ENCODE measurements at places on chromosomes 2 and 18. TPM values are rescaled to one million over a fixed set of nuclear protein-coding genes. Genes with fewer than 3 reads are reported as not detected.

The ALPI gene
- not detected for total RNA-seq

The NEB gene
- total RNA-seq, result 0.40 TPM

The IL18RAP gene
- not detected for total RNA-seq

The OTOS gene
- total RNA-seq, result not detected

The SEC11C gene
- total RNA-seq, result 28.2 TPM

The TLX2 gene
- not detected for total RNA-seq

The SKA1 gene
- 4.0 TPM for total RNA-seq

The UGT1A10 gene
- total RNA-seq, result not detected

The SERPINB10 gene
- not detected for total RNA-seq

The PARD3B gene
- 26.7 TPM for total RNA-seq

The CEP192 gene
- total RNA-seq, result 22.9 TPM

The GAD1 gene
- total RNA-seq, result not detected

The EHD3 gene
- 25.9 TPM for total RNA-seq

The GRHL1 gene
- total RNA-seq, result 0.81 TPM

The REG1B gene
- total RNA-seq, result not detected

The DLGAP1 gene
- total RNA-seq, result 0.05 TPM

The TCF23 gene
- not detected for total RNA-seq

The ALK gene
- total RNA-seq, result not detected

The RSAD2 gene
- total RNA-seq, result not detected

The ZSWIM2 gene
- not detected for total RNA-seq

The KCNE4 gene
- 3.5 TPM for total RNA-seq

All from osteocyte (in vitro differentiated cells).